GM12878 (cell line): ENCODE measurements at places on chromosomes 13 and 19. TPM values are rescaled to one million over a fixed set of nuclear protein-coding genes. Genes with fewer than 3 reads are reported as not detected.

Gene CCDC122
- 2.1 and 2.2 TPM in 2 replicates for total RNA-seq

Gene C19orf81
- total RNA-seq, result 0.69 TPM in 1 of 2 replicates, not detected in the other

Gene SLC25A41
- 1.0 and 1.2 TPM in 2 replicates for total RNA-seq

Gene KLK3
- total RNA-seq, result not detected in 2 replicates

Gene CCNE1
- 35.7 and 41.9 TPM in 2 replicates for total RNA-seq

Gene NLRP9
- not detected in 2 replicates for total RNA-seq

Gene TSC22D1
- total RNA-seq, result 14.4 and 15.7 TPM in 2 replicates

Gene UBE2L5
- total RNA-seq, result not detected in 2 replicates

Gene SNRNP70
- 193 and 215 TPM in 2 replicates for total RNA-seq

Gene PSG6
- not detected in 2 replicates for total RNA-seq

Gene PRR22
- total RNA-seq, result 2.5 and 3.1 TPM in 2 replicates

Gene ZNF69
- 0.37 and 0.38 TPM in 2 replicates for total RNA-seq

Gene MYO1F
- 42.6 and 49.4 TPM in 2 replicates for total RNA-seq

Gene ATP8A2
- not detected in 2 replicates for total RNA-seq

Gene CDC34
- 41.4 and 41.9 TPM in 2 replicates for total RNA-seq
